ENCODE measurements at places on chromosomes 7 and 10. TPM values are rescaled to one million over a fixed set of nuclear protein-coding genes. Genes with fewer than 3 reads are reported as not detected.

DNA sequence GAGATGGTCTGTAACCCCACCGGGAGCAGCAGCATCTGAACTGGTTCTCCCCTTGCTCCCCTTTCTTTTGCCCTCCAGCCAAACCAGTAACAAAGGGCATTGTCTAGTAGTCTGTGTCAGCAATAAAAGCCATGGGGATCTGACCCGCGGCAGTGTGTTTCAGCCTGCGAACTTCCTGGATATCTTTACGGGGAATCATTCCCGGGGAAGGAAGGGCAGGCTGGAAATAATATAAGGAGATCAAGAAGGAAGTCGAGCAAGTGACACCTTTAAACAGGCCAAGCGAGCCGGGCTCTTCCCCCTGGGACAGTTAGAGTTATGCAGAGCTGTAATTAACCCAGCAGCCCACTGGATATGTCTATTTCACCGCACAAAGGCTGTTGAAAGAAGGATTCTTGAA lies 661.2 kb upstream of the GALNT17 start:
- no peak for DNase-seq

Gene SYNPO2L
- 0.10 TPM for total RNA-seq

Gene SLC26A4
- 0.67 TPM for total RNA-seq

DNA sequence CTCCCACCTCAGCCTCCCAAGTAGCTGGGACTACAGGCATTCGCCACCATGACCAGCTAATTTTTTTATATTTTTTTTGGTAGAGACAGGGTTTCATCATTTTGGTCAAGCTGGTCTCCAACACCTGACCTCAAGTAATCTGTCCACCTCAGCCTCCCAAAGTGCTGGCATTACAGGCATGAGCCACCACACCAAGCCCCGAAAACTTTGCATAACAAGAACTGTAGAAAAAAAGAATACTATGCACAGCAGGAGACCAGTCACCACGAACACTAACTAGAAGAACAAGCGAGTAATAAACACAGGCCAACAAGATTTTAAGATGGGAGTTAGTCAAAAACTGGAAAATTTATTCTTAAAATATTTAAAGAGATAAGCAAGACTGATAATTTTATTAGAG lies 447.0 kb downstream of the ETV1 start:
- DNase-seq: no peak

Gene ZNF716
- not detected for total RNA-seq

Gene CALML5
- total RNA-seq: not detected

DNA sequence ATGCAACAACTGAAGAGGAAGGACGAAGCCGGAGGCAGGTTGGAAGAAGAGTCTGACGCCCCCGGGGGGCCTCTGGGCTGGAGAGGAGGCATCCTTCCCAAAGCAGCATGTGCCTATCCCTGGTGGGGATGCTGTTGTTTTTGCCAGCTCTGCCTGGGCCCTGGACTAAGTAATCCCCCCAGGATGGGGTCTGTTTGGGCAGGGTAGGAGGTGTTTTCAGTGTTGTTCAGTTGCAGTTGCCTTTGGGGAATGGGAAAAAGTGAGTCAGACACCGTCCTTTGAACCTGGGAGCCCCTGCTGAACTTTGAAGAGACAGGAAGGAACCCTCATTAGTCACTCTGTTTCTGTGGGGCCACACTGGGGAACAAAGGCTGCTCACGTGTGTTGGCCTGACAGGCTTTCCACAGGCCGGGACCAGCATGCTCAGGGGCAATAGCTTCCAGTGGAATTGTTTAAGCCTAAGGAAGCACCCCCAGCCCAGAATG lies 35.2 kb upstream of the GDF10 start:
- DNase-seq: peak; percentile 71

Gene CDHR3
- 35.7 TPM for total RNA-seq

- DNase-seq: no peak
These were observed 148.3 kb upstream of the PRPS1L1 start for GRCh38 chr7:18175801-18176450.

Gene DRGX
- total RNA-seq: not detected

Gene MXI1
- 23.7 TPM for total RNA-seq

DNA sequence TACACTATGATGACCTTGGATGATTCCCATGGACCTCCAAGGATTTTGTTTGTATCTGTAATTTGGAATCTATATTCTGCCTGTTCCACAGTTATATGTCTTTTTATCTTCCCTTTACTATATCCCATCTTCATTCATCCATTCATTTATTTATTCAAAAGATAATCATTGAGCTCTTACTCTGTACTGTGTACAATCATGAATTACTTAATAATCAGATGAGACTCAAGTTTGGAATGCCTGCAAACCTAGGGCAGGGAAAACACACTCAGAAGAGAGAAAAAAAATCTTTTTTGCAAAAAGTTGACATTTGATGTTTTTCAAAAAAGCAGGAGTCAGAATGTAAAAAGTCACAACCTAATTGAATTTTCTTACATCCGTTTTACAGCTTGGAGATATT lies 170.2 kb upstream of the GNAI1 start:
- no peak for DNase-seq

DNA sequence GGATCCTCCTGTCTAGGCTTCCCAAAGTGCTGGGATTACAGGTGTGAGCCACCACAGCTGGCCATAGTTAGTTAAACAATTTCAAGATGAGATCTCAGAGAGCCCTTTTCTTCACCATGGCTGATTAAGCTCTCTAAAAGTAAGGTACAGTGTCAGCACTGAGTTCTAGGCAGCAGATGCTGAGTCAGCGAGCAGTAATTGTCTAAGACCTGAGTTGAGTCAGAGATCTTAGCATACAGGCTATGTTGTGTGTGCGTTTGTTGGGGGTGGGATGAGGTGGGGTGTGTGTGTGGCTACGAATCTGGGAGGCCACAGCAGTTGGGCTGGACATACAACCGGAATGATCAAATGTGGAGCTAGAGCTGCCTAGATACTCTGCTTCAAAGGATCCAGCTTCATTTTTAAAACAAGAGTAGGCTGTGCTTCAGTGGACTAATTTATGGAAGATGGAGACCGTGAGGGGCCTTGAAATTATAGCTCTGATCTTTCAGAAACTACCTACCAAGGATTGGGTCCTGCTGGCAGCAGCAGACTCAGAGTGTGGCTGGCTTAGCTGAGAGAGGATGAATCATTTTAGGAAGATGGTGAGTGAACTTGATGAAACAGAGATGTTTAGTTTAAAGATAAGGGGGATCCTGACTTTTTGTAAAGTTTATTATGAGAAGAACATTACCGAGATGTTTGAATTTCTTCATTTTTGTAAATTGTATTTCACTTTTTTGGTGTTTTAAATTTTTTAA lies 17.5 kb upstream of the MTPN start:
- no peak for DNase-seq

DNA sequence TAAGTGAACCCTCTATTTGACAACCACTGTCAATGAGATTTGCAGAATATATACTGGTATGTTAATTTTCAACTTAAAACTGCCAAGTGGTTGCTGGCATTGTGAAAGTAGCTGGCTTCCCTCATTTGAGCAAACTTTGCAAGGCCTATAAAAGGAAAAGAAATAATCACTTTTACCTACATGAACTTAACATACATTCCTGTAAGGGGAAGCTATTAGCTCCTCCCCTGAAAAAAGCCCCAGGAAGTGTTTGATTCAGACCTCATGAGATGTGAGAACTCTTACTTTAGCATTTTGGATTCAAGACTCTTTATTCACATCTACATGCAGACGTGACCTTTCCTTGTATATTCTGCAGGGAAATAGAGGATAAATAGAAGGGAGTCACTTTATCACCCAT lies 175.6 kb downstream of the OTUD1 start:
- no peak for DNase-seq

Gene CTNNA3
- total RNA-seq: 0.10 TPM

DNA sequence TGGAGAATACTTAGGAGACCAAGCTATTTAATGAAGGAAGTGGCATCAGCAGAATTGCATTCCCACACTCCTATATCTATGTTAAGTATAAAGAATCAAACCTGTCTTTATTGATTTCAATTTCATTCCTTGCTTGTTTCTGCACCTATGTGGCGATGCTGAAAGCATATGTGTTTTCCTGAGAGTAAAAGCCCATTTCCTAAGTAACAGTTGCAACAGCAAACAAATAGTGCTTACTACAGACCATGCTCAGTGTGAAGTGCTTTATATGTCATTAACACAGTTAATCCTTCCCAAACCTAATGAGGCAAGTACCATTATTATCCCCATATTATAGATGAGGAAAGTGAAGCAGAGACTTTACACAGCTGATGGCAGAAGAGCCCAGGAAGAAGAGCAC lies 552.1 kb downstream of the PARD3 start:
- DNase-seq: no peak

DNA sequence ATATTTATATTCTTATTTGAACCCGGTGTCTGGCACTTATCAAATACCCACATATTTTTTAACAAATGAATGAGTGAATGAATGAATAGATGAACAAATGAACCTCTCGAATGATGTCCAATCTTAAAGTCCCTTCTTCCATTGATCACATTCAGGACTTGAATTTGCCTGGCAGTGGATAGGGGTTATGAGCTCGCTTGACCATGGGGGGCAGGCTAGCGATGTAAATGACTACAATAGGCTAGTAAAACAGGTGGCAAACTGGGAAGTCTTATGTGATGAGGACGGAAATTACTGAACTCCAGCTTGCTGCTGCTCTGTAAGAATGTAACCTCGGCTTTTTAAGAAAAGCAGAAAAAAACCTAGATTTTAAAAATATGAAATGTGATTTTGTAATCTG lies 247.7 kb upstream of the DKK1 start:
- DNase-seq: no peak

GRCh38 chr10:79077488-79078173 lies 8.9 kb downstream of the ZMIZ1 start:
- no peak for DNase-seq

DNA sequence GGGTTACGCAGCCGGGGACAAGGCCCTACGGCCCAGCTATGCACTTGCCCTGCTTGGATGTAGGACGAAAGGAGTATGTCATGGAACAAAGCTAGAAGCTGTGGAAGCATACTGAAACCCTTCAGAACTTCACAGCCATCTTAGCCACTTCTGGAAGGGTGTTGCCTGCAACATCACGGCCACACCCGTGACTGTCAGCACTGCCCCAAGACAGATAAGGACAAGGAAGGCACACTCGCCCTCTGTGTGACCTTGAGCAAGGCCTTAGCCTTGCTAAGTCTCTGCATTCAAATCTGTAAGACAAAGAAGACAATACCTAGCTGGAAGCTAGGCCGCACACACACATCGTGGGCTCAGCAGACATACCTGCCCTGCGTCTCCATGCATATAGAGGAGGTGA lies 352.5 kb upstream of the MGMT start:
- DNase-seq: no peak

- no peak for DNase-seq
These were observed 67.4 kb downstream of the PCGF5 start for GRCh38 chr10:91287912-91288311.

DNA sequence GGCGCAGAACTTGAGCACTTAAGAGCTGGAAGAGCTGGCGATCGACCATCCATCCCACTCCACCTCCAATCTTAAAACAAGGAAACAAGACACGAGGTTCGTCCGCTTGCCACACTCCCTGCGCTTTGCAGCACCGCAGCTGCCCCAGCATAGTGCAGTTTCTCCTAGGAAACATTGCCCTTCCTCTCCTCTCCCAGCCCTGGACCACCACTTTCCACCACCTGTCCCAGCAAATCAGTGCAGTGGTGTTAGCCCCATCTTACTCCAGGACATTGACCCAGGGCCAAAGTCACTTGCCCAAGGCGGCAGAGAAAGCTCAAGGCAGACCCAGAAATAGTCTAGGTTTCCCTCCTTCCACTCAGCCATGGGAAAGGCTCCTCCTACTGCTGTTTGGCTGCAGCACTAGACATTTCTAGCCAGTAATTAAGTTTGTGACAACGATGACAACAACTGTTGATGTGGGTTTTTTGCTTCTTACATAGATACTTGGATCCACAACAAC lies 1.5 kb upstream of the PARD3 start:
- no peak for DNase-seq

- DNase-seq: no peak
These were observed 563 bp upstream of the COA1 start for GRCh38 chr7:43729924-43730248.

GRCh38 chr7:94307399-94308048 lies 87.2 kb upstream of the COL1A2 start:
- DNase-seq: no peak

DNA sequence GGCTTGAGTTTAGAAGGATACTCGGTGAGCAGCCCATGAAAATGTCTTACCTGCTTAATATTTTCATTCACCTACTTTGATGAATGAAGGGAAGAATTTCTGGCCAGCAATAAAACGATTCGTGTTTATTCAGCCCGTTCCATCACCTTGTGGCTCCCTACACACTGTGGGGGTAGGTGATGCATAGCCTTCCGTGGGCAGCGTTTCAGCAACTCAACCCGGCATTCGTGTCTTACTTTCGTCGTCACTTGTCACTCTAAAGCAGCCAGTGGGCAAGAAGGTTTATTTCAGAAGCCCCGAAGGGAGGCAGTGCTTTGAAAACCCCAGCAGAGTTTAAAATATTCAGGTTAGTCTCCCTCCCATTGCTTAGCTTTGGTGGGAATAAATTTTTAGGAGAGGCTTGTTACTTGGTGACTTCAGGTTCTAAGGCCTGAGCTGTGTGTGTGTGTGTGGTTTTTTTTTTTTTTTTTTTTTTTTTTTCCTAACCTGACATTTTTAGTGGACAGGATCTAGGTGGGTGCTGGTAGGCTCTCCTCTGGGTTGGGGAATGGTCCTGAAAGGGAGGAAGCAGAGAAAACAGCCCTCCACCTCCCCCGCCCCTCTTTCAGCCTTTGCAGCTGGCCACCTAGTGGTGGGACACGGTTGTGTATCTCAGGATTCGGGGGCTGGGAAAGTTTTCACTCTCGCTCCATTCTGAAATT lies 1.8 kb downstream of the GRK5 start:
- no peak for DNase-seq

- no peak for DNase-seq
These were observed 51.5 kb downstream of the CRPPA start for GRCh38 chr7:16369855-16370254.

- no peak for DNase-seq
These were observed 11.4 kb upstream of the CSGALNACT2 start for GRCh38 chr10:43126759-43127424.

- DNase-seq: no peak
These were observed 168.2 kb downstream of the SND1 start for GRCh38 chr7:127819975-127820731.

DNA sequence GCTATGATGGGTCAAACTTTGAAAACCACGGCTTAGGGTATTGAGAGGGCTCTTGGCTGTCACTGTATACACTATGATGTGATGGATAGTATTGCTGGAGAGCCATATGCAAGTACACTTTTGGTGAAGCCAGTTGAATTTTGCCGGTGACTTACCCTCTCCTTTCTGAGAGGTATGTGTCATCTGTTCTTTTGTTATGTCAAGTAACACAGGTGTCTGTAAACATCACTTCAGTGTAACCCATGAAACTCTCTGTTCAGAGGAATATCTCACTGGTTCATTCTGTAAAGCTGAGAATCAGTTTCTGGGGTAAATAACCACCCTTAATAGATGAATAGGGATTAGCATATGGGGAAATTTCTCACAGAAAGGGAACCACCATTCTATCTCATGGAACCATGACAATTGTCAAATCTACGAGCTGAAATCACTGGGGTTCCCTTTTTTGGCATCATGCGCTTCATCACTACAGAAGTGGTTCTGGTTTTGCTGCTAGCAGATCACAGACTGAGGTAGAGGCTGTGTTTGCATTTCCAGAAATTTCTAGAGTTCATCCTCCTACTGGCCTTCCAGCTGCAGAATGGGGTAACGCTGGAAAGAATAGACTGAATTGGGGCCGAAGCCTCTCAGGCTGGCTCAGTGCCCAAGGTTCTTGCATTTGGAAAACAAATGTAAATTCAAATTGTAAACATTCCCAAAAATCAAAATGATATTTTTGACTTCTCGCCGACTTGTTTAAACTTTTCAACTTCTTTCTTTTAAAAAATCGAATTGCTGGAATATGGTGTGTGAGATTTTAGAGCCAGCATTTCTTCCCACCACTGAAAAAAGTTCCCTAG lies 83.3 kb upstream of the CREB5 start:
- no peak for DNase-seq
